WTC11 (cell line): ENCODE measurements at places on chromosomes 3 and 15. TPM values are rescaled to one million over a fixed set of nuclear protein-coding genes. Genes with fewer than 3 reads are reported as not detected.

DNA sequence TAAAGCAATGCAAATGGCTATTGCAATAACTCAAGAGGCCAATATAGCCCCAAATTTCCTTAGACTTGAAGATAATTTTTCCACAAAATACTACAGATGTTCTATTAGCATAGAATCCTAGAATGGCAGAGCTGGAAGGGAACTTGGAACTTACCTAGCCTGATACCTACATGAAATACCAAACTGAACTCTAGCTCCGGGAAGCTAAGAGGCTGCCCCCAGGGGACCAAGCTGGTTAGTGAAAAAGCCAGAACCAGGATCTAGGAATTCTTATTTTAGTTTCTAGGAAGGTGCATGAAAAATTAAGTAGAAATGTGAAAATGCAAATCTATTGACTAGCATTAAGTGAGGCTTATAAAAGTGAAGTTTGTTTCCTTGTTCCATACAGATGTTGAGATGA is 256.0 kb upstream of the CBLB start:
- no peaks in the 10 kb centered on the region for H3K36me3 ChIP-seq
- DNase-seq: no peak
- no peak overlapping the region for H3K4me3 ChIP-seq

- DNase-seq: no peak
- no peaks in the 10 kb centered on the region for H3K27me3 ChIP-seq
- no peak overlapping the region for H3K4me3 ChIP-seq
- no peaks in the 10 kb centered on the region for H3K36me3 ChIP-seq
These were observed 487.5 kb upstream of the WNT5A start for GRCh38 chr3:55974421-55975165.

- peak overlapping the region; percentile 78 for H3K4me3 ChIP-seq
- H3K36me3 ChIP-seq: peaks cover 22% of the 10 kb centered on the region
- H3K27ac ChIP-seq: peak overlapping the region; percentile 80; the same call in 1 of the 2 replicates
These were observed 658 bp downstream of the EOGT start for GRCh38 chr3:69012800-69013252.

DNA sequence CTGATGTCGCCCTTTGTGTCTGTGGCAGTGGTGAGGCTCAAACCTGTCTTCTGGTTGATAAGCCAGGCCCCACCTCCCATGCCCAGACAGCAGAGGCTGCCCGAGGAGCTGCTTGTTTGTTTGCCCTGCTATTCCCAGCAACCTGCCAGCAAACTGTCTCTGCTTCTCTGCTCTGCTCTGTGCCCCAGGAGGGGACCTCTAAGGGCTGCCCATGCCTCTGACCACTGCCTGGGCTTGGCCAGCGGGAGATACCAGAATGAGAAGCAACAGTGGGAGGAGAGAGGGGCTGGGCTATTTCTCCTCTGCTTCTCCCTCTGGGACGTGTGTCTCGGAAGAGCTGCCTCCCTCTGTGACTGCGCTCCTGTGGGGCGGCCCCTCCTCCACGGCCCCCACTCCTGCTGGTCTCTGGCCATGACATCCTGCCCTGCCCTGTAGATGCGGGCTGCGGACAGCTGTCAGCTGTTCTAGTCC is 213.1 kb downstream of the RPLP1 start:
- no peak overlapping the region for H3K27ac ChIP-seq
- H3K36me3 ChIP-seq: no peaks in the 10 kb centered on the region
- no peak overlapping the region for H3K4me3 ChIP-seq
- peak; percentile 12 for DNase-seq
- peaks cover 16% of the 10 kb centered on the region for H3K4me1 ChIP-seq

LRIG1 gene
- 105 to 109 TPM (median 108 TPM) in 3 replicates for total RNA-seq

DNA sequence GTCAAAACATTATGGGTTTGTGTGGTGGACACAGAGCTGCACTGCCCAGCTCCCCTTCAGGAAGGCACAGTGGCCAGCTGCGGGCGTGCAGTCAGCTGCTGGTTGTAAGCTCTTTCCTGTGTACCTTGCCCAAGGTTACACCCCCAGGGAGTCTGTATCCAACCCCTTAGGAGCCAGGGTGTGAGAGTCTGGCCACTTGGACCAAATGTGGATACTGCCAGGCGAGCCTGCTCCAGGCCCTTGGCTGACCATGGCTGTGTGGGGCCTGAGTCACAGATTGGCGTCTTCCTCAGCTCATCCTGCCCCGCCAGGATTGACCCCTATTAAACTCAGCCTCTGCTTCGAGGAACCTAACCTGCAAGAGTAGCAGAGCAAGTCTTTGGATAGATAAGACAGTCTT is 56.9 kb downstream of the ABHD5 start:
- no peak for DNase-seq
- peaks cover 14% of the 10 kb centered on the region for H3K36me3 ChIP-seq
- H3K27me3 ChIP-seq: peaks cover 3% of the 10 kb centered on the region; the same call in 1 of the 2 replicates
- no peak overlapping the region for H3K4me3 ChIP-seq

DNA sequence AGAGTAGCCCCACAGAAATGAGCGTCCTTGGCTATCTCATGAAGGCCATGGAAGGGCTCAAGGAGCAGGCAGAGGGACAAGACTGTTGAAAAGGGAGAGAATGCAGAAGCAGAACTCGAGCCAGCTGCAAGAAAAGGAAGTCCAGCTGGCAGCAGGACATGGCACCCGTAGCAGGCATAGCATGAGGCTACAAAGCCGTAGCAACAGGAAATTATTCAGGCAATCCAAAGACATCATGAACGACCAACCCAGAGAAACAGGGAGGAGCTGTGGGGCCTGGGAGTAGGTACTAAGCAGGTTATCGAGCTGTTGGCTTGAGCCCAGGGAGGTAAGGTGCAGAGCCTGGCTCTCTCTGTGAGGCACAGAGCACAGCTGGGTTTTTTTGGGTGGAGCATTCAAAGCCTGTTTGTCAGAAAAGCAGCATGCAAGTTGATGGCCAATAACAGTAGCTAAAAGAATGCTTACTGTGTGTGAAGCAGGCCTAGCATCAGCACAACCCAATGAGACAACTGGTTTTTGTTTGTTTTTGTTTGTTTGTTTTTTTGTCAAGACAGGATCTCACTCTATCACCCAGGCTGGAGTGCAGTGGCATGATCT is 144.0 kb upstream of the SMAD3 start:
- H3K4me3 ChIP-seq: no peak overlapping the region
- DNase-seq: no peak
- peaks cover 3% of the 10 kb centered on the region for H3K4me1 ChIP-seq
- peaks cover 8% of the 10 kb centered on the region for H3K36me3 ChIP-seq

RPN1 gene
- 153 to 163 TPM (median 160 TPM) in 3 replicates for total RNA-seq

DNA sequence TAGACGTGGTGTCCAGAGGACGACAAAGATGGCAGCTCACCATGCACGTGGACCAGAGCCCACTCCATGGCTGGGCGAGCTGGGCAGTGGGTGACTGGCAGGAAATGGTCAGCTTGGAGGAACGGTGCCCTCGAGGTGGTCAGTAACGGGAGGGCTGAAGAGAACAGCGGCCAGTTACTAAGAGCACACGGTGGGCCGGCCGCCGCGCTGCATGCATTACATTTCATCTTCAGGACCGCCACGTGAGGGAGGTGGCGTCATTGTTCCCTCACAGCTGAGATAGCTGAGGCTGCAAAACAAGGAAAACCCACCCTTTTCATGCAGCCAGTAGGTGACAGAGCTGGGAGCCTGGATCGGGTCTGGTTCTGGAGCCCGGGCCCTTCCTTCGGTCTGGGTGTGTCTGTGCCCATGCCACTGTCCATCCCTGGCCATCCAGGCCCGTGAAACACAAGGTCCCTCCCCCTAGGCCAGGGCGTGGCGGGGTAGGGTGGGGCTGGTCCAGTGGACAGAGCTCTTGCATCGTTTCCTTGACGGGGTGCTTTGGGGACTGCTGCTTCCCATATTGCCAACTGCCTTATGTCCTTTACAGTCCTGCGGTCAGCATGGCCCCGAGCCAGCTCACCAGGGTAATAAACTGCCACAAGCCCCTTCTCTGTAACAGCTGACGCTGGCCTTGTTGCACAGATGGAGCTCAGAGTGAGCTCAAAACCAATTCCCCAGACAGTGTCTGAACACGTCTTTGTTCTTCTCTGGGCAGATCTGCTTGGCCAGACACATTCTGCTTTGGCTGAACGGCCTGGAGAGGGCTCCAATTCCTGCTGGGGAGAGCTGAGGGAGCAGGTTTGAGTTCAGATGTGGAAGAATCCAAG is 51.8 kb downstream of the RGMA start:
- peaks cover 5% of the 10 kb centered on the region for H3K36me3 ChIP-seq
- peak; percentile 20 for DNase-seq
- H3K4me1 ChIP-seq: peaks cover 12% of the 10 kb centered on the region
- 0 out of 2 replicates have a peak overlapping the region, but pooled peaks have one; percentile 4 for H3K27ac ChIP-seq

DNA sequence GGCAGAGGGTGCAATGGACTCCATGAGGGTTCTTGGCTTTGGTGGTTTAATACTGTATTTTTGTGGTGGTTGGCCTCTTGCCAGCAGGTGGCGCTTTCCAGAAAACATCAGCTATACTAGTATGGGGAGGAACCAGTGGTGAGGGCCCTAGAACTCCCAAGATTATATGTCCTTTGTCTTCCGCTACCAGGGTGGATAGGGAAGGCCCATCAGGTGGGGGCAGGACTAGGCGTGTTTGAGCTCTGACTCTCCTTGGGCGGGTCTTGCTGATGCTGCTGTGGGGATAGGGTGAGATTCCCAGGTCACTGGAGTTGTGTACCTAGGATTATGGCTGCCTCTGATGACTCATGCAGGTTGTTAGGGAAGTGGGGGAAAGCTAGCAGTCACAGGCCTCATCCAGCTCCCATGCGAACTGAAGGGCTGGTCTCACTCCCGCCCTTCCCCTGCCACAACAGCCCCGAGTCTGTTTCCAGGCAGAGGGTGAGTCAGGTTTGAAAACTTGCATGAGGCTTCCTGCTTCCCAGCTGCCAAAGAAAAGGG is 357.7 kb downstream of the OTOL1 start:
- no peaks in the 10 kb centered on the region for H3K27me3 ChIP-seq
- H3K27ac ChIP-seq: no peak overlapping the region
- DNase-seq: peak; percentile 65
- peaks cover 3% of the 10 kb centered on the region for H3K36me3 ChIP-seq

SQOR gene
- 0.44 to 0.72 TPM (median 0.69 TPM) in 3 replicates for total RNA-seq

- H3K4me3 ChIP-seq: no peak overlapping the region
- H3K36me3 ChIP-seq: no peaks in the 10 kb centered on the region
These were observed 26.0 kb downstream of the MAGI1 start for GRCh38 chr3:66012711-66013110.

GRCh38 chr3:81549831-81550230 is 211.6 kb downstream of the GBE1 start:
- no peak for DNase-seq
- H3K36me3 ChIP-seq: peaks cover 33% of the 10 kb centered on the region
- no peak overlapping the region for H3K27ac ChIP-seq
- no peak overlapping the region for H3K4me3 ChIP-seq
- H3K4me1 ChIP-seq: peaks cover 8% of the 10 kb centered on the region; the same call in 1 of the 2 replicates

KNG1 gene
- total RNA-seq: 0.13 to 0.44 TPM (median 0.34 TPM) in 3 replicates

ZBBX gene
- total RNA-seq: 1.1 to 1.9 TPM (median 1.4 TPM) in 3 replicates

DNA sequence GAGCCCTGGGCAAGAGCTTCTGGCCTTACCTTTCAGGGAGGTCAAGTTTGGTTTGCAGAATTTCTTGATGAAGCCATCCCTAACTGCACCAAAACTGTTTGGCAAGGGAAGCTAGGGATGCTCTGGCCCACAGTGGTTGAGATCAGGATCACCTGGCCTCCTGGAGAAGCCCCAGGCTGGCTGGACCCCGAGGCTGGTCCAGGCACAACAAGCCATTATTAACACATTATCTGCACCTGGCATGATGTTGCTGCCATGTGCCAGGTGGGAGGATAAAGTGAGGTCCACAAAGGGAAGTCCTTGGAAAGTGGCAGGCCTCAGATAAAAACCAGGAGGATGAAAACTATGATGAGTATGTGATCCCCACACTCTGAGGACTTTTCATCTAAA is 35.9 kb upstream of the DUSP7 start:
- no peak overlapping the region for H3K4me3 ChIP-seq
- no peaks in the 10 kb centered on the region for H3K27me3 ChIP-seq
- no peaks in the 10 kb centered on the region for H3K4me1 ChIP-seq

DNA sequence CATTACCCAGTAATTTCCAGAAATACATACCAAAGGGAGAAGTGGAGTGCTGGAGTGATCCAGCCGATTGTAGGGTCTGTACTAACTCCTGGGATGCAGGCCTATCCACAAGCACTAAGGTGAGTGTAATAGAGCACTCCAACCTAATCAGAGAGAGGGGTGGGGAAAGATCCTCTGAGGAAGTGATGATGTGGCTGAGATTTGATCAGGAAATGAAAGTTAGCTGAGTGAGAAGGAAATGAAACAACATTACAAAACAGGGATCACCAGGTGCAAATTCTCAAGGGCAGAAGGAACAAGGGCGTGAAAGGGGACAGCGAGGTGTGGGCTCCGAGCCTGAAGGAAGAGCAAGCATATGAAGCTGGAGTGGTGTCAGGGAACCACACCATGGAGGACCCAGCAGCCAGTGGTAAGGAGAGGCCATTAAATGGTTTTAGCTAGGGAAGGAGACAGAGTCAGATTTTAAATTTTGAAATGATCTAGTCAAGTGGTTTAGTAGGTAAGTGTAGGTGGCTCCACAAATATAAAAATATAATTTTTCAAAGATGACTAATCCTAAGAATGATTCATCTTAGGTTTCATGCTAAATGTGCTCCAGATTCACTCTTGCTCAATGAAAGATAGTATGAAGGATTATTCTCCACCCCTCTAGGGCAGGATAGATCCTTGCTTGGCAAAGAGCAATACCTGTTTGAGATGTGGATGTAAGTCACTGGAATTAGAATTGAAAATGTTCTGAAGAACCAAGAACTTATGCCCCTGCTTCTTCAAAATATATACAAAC is 348.7 kb downstream of the TBL1XR1 start:
- no peak overlapping the region for H3K4me3 ChIP-seq
- DNase-seq: no peak
- no peaks in the 10 kb centered on the region for H3K4me1 ChIP-seq
- no peaks in the 10 kb centered on the region for H3K36me3 ChIP-seq
- H3K27me3 ChIP-seq: no peaks in the 10 kb centered on the region

DNA sequence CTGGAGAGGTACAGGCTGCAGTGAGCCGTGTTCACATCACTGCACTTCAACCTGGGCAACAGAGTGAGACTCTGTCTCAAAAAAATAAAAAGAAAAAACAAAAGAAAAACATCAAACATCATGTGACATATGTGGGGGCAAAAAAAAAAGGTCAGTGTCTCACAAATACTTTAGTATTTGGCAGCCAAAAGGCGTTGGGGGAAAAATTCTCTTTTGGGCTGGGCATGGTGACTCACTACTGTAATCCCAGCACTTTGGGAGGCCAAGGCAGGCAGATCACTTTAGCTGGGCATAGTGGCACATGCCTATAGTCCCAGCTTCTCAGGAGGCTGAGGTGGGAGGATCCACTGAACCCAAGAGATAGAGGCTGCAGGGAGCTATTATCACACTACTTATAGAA is 47.6 kb downstream of the TMCC1 start:
- no peak for DNase-seq
- no peaks in the 10 kb centered on the region for H3K27me3 ChIP-seq
- no peak overlapping the region for H3K27ac ChIP-seq
- H3K4me1 ChIP-seq: no peaks in the 10 kb centered on the region; the same call in 1 of the 2 replicates
- no peak overlapping the region for H3K4me3 ChIP-seq

TEX55 gene
- total RNA-seq: not detected in 3 replicates

GRCh38 chr3:153928851-153929250 is 192.3 kb upstream of the ARHGEF26 start:
- H3K4me1 ChIP-seq: no peaks in the 10 kb centered on the region
- no peak for DNase-seq
- no peak overlapping the region for H3K4me3 ChIP-seq
- no peaks in the 10 kb centered on the region for H3K27me3 ChIP-seq
- no peak overlapping the region for H3K27ac ChIP-seq

- peaks cover 11% of the 10 kb centered on the region for H3K4me1 ChIP-seq
- H3K27ac ChIP-seq: no peak overlapping the region
- 0 out of 2 replicates have a peak, but pooled peaks cover 4% of the 10 kb centered on the region for H3K27me3 ChIP-seq
- DNase-seq: no peak
These were observed 49.6 kb upstream of the AADACL2 start for GRCh38 chr3:151684094-151684493.

ZIC1 gene
- total RNA-seq: 30.3 to 59.7 TPM (median 34.7 TPM) in 3 replicates

SLC51A gene
- 6.9 to 8.4 TPM (median 7.6 TPM) in 3 replicates for total RNA-seq

NBEAL2 gene
- total RNA-seq: 64.0 to 80.0 TPM (median 64.3 TPM) in 3 replicates

RASGRF1 gene
- total RNA-seq: 0.85 to 0.99 TPM (median 0.89 TPM) in 3 replicates
